GM23338 (cell line): ENCODE measurements at places on chromosomes 7 and 10. TPM values are rescaled to one million over a fixed set of nuclear protein-coding genes. Genes with fewer than 3 reads are reported as not detected.

- H3K36me3 ChIP-seq = no peaks in the 10 kb centered on the region
- H3K27ac ChIP-seq = no peak overlapping the region
- no peak overlapping the region for H3K4me3 ChIP-seq
- no peaks in the 10 kb centered on the region for H3K27me3 ChIP-seq
These were observed 6.6 kb upstream of the AGFG2 start for GRCh38 chr7:100532165-100533022.

PRRT4 gene
- 0.56 and 1.0 TPM in 2 replicates for total RNA-seq

- no peaks in the 10 kb centered on the region for H3K36me3 ChIP-seq
- H3K4me3 ChIP-seq = no peak overlapping the region
- H3K27ac ChIP-seq = no peak overlapping the region
- no peaks in the 10 kb centered on the region for H3K27me3 ChIP-seq
- DNase-seq = no peak
- H3K4me1 ChIP-seq = no peaks in the 10 kb centered on the region
These were observed 33.4 kb upstream of the NPVF start for GRCh38 chr7:25261545-25262140.

GRCh38 chr10:30039988-30040387, 19.4 kb downstream of the JCAD start:
- H3K27ac ChIP-seq = no peak overlapping the region
- no peak overlapping the region for H3K4me3 ChIP-seq
- H3K4me1 ChIP-seq = peaks cover 6% of the 10 kb centered on the region
- no peaks in the 10 kb centered on the region for H3K36me3 ChIP-seq
- no peaks in the 10 kb centered on the region for H3K27me3 ChIP-seq

GRCh38 chr7:157671358-157672255, 334.8 kb downstream of the DNAJB6 start:
- H3K27ac ChIP-seq = no peak overlapping the region
- no peaks in the 10 kb centered on the region for H3K4me1 ChIP-seq
- H3K27me3 ChIP-seq = no peaks in the 10 kb centered on the region
- H3K4me3 ChIP-seq = no peak overlapping the region
- no peak for DNase-seq
- no peaks in the 10 kb centered on the region for H3K36me3 ChIP-seq

- no peak overlapping the region for H3K27ac ChIP-seq
- DNase-seq = peak; percentile 43
- H3K4me1 ChIP-seq = no peaks in the 10 kb centered on the region
- no peaks in the 10 kb centered on the region for H3K36me3 ChIP-seq
These were observed 103.0 kb upstream of the LSM8 start for GRCh38 chr7:118080947-118081346.

WDFY4 gene
- total RNA-seq = 0.14 TPM in 1 of 2 replicates, not detected in the other

DNA sequence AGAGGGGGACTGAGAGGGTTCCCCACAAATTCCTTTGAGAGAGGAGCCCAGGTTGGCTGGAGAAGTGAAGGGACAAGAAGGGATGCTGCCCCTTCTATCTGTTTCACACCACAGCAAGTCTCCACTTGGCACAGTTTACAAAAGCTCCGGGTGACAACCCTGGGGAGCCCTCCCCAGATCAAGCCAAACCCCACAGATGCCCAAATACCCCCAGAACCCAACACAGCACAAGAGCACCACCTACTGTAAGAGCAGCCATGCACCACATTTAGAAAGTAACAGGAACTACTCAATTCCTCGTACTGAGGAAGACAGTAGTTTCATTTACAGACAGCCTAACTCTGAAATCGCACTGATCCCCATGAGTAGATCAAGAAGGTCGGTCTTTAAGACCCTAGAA, 67.8 kb upstream of the ATP6V0A4 start:
- no peak overlapping the region for H3K27ac ChIP-seq
- H3K36me3 ChIP-seq = no peaks in the 10 kb centered on the region; the same call in 1 of the 2 replicates
- DNase-seq = peak; percentile 54
- no peaks in the 10 kb centered on the region for H3K27me3 ChIP-seq

DNA sequence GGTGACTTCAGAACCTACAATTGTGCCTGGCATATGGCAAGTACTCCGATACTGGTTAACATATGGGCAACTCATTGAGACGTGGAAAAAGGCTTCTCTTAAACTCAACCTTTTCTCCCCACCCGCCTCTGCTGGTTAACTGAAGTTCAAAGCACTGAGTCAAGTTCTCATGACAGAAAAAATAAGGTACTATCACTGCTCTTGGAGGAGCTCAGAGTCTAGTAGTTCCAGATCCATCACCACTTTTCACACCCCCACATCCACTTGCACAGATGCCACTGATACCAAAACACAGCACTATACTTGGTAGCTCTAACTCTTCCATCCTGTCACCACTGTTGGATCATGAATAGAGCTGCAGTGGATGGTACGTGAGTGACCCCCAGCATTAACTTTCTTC, 36.2 kb downstream of the CCDC6 start:
- no peak for DNase-seq
- H3K4me1 ChIP-seq = peaks cover 63% of the 10 kb centered on the region
- peak overlapping the region; percentile 17; the same call in 1 of the 2 replicates for H3K27ac ChIP-seq

GRCh38 chr7:33155811-33156210, 26.4 kb downstream of the BBS9 start:
- H3K4me1 ChIP-seq = no peaks in the 10 kb centered on the region
- no peaks in the 10 kb centered on the region for H3K27me3 ChIP-seq

GRCh38 chr7:26499315-26499897, 207.7 kb downstream of the SNX10 start:
- DNase-seq = no peak
- no peak overlapping the region for H3K4me3 ChIP-seq
- H3K4me1 ChIP-seq = no peaks in the 10 kb centered on the region

GRCh38 chr10:60380781-60381180, 8.9 kb downstream of the ANK3 start:
- H3K27ac ChIP-seq = no peak overlapping the region
- H3K4me1 ChIP-seq = peaks cover 10% of the 10 kb centered on the region
- no peak for DNase-seq

DNA sequence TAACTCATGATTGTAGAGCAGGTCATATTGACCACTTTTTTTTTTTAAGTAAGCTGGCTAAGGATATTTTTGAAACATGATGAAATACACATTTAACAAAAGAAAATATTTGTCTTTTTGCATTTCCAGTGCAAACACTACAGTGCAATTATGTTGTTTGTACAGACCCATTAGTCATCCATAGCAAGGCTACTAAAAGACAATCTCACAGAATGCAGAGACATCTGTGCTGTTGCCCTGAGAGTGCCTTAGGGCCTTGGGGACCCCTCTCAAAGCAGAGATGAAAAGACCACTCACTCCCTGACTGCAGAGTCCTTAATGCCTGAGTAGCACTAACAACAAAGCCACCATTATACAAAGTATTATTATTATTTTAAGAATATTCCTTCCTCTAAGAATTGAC, 104.5 kb downstream of the NRCAM start:
- H3K27me3 ChIP-seq = no peaks in the 10 kb centered on the region
- DNase-seq = no peak
- no peak overlapping the region for H3K27ac ChIP-seq
- H3K4me1 ChIP-seq = peaks cover 12% of the 10 kb centered on the region; the same call in 1 of the 2 replicates

DNA sequence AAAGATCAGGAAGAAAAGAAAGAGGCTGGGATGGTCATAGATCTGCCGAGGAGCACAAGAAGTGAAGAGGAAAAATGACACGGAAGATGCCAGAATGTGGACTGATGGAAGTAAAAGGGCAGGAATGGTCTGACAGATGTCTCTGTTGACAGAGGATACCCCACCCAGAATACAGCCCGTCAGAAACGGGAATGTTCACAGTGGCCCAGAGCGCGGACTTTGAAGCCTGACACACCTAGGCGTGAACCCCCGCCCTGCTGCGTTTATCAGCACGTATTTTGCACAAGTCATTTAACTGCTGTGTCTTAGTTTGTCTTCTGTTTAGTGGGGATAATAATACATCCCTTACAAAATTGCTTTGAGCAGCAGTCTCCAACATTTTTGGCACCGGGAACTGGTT, 27.1 kb downstream of the AKR1B1 start:
- no peaks in the 10 kb centered on the region for H3K36me3 ChIP-seq
- H3K27me3 ChIP-seq = no peaks in the 10 kb centered on the region
- H3K27ac ChIP-seq = no peak overlapping the region

DNA sequence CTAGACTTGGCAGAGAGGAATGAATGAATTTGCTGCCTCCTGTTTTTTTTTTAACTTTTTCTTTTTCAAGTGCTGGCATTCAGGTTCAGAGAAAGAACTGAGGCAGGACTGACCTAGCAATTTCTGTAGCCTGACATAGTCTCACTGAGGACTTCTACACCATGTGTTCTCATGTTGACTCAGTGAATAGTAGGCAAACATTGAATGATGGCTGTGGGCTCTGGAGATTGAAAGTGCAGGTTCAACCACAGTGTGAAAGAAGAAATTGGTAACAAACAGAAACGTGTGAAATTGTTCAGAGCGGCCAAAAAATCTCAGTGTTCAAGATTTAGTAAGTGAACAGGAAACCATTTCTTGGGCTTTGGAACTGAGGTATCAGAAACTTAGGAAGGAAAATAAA, 322.4 kb upstream of the GHITM start:
- H3K4me3 ChIP-seq = no peak overlapping the region
- peaks cover 13% of the 10 kb centered on the region for H3K4me1 ChIP-seq
- no peak overlapping the region for H3K27ac ChIP-seq

TYSND1 gene
- 14.1 and 19.5 TPM in 2 replicates for total RNA-seq

DNA sequence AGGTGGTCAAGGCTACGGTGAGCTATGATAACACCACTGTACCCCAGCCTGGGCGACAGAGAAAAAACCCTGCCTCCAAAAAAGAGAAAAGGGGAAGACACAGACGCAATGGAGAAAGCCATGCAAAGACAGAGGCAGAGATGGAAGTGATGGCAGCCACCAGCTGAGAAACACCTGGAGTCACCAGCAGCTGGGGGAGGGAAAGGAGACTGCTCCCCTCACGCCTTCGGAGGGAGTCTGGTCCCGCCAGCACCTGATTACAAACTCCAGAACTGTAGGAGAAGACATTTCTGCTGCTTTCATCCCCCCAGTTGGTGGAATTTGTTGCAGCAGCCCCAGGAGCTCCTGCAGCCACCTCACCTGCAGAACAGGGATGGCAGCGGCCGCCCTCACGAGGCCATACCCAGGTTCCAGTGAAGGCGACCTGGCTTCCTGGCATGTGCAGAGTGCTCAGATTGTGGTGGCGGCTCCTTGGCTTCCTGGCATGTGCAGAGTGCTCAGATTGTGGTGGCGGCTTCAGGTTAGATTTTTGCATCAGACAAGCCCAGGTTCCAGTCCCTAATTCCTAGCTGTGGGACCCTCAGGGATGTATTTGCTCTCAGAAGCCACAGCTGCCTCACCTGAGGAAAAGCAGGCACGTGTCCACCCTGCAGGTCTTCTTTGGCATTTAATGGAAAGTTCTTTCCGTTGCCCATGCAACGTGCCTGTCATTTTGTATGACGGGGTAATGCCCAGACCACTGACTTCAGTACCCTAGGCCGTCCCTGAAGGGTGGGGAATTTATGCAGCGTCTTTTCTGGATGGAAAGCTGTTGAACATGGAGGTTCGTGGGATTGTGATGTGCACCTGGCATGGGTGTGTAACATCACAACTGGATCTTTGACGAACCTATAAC, 182.9 kb downstream of the EBF3 start:
- H3K36me3 ChIP-seq = no peaks in the 10 kb centered on the region
- no peaks in the 10 kb centered on the region for H3K4me1 ChIP-seq
- no peaks in the 10 kb centered on the region for H3K27me3 ChIP-seq
- no peak overlapping the region for H3K4me3 ChIP-seq
- no peak for DNase-seq

DNA sequence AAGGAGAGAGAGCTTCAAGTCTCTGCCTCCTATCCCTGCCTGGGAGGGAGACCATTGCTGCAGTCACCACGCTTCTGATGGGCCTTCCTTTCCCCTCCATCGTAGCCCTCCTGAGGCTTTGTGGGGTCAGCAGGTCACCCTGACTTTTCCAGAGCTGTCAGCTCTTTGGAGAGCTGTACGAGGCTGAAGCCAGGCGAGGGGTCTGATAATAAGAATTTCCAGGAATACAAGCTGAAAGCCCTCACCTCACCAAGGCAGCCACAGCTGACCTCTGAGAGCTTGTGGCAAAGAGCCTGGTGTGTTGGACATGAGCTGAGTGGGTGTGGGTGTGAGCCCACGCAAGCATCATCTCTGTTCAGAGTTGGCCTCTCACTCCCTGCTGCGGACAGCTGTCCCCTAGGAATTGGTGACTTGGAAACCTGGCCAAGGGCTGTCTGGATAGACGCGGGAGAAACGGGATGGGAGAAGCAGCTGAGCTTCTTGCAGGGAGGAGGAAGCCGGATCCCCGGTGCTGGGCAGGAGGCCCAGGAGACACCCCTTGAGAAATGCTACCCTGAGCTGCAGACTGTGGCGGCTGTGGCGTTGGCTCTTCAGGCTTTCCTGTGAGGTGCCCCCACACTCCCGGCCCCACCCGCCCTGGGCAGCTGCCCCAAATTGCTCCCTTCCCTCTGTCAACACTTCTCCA, 122.1 kb upstream of the BTBD16 start:
- DNase-seq = no peak
- H3K36me3 ChIP-seq = 0 out of 2 replicates have a peak, but pooled peaks cover 5% of the 10 kb centered on the region

GPR22 gene
- not detected in 2 replicates for total RNA-seq

VGF gene
- 3.3 and 4.4 TPM in 2 replicates for total RNA-seq

C10orf67 gene
- not detected in 2 replicates for total RNA-seq

DNA sequence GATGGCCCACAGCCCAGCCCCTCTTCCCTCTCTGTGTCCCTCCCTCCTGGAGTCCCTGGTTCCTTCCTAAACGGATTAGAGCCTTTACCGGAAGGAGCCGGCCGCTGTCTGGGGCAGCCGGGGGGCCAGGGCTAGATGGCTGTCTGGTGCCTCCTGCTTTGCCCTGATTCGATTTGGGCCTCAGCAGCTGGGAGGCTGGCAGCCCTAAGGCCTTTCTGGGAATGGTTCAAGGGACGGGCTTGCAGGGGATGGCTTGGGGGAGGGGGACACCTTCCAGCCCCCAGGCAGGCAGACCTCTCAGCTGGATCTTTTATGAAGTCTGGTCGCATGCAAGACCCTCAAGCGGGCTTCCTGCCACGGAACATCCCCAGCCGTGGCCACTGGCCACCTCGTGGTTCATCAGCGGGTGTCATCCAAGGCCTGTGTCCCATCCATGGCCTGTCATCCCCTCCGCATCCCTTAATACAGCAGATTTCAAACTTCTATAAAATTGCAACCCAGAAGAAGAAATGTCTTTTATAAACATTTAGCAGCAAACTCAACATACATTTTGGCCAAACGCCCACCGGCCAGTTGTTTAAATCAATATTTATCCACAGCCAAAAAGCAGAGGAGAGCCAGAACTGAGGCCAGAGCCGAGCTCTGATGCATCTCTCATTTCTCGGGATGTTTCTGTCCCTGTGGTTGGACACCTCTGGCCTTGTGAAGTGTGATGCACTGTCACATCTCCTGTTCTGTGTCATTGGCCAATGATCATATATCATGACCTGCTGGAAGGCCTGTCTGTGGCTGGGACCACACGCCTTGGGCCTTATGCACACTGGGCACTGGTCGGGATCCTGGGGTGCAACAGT, 52.0 kb downstream of the GTF2IRD1 start:
- H3K27ac ChIP-seq = 0 out of 2 replicates have a peak overlapping the region, but pooled peaks have one; percentile 14
- H3K4me3 ChIP-seq = no peak overlapping the region
- H3K36me3 ChIP-seq = no peaks in the 10 kb centered on the region
- DNase-seq = no peak
- H3K27me3 ChIP-seq = no peaks in the 10 kb centered on the region
- peaks cover 4% of the 10 kb centered on the region; the same call in 1 of the 2 replicates for H3K4me1 ChIP-seq

POLL gene
- total RNA-seq = 24.0 and 24.3 TPM in 2 replicates

- H3K4me1 ChIP-seq = peaks cover 15% of the 10 kb centered on the region
- H3K27me3 ChIP-seq = no peaks in the 10 kb centered on the region
- H3K36me3 ChIP-seq = no peaks in the 10 kb centered on the region
- no peak for DNase-seq
- H3K27ac ChIP-seq = no peak overlapping the region
- H3K4me3 ChIP-seq = no peak overlapping the region
These were observed 210.8 kb downstream of the ADARB2 start for GRCh38 chr10:1526436-1527055.

ZNF33A gene
- total RNA-seq = 32.6 and 35.5 TPM in 2 replicates
